NB4 (cell line): ENCODE measurements at places on chromosomes 6 and 20.

GRCh38 chr6:169341706-169342105 is 88.1 kb upstream of the THBS2 start:
- no peak for DNase-seq

DNA sequence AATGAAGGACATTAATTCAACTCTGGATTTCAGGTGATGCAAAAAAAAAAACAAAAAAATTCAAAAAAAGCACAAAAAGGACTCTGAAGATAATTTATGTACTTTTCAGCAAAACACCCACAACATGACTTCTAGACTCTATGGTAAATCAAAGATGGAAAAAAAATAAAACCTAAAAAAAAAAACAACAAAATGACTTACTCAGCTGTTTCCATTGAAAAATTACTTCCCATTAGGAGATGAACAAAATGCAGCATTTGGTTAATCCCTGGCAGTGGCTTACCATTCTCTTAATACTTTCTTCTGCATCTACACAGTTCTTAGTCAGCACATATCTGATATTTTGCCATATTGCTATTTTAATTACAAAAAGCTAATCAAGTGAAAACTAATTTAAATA is 572.6 kb downstream of the PRKN start:
- DNase-seq, result no peak

GRCh38 chr6:53011979-53012378 is 16.9 kb upstream of the GSTA4 start:
- DNase-seq, result no peak

- DNase-seq, result no peak
Measured at GRCh38 chr6:38142178-38142902, 322.8 kb downstream of the ZFAND3 start.

- no peak for DNase-seq
Measured at GRCh38 chr20:51757226-51757625, 11.0 kb downstream of the ATP9A start.

DNA sequence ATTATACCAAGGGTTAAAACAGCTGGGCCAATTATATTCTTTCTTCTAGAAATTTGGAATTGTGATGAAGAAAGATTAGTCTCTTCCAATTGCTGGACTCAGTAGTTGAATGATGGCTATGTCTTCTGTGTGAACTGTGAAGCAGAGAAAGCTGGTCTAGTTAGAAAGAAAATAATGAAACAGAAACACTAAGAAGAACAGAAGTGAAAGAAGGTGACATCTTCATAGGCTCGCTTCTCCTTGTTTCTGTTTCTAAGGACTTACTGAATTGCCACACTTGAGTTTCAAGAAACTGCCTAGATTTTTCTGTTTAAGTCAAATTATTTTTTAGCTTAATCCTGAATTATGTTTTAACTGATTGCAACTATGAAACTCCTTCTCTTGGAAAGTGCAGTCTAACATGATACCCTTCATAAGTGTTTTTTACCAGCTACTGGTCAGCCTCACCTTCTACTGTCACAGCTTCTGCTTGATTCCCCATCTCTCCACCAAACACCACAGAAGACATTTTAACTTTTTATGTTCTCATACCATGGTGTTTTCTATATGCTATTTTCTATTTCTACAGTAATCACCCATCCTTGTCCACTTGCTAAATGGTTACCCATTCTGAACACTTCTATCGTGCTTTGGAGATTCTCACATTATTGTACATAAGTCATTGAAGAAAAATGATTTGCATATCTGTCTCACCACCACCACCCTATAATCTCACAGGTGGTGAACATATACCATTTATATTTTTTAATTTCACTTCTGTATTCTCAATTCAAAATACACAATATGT is 268.8 kb downstream of the GRIK2 start:
- DNase-seq, result no peak

DNA sequence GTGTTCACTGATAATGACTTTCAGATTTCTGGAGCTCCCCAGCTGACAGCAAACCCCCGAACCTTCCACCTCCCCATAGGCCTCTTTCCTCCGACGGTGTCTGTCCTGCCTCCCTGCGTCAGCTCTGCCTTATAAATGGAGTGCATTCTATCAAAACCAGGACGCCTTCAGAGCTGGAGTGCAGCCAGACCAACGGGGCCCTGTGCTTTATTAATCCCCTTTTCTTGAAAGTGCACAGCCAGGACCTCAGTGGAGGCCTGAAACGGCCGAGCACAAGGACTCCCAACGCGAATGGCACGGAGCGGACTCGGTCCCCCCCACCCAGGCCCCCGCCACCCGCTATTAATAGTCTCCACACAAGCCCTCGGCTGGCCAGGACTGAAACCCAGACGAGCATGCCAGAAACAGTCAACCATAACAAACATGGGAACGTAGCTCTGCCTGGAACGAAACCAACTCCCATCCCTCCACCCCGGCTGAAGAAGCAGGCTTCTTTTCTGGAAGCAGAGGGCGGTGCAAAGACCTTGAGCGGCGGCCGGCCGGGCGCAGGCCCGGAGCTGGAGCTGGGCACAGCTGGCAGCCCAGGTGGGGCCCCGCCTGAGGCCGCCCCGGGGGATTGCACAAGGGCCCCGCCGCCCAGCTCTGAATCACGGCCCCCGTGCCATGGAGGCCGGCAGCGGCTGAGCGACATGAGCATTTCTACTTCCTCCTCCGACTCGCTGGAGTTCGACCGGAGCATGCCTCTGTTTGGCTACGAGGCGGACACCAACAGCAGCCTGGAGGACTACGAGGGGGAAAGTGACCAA is 42.3 kb upstream of the NAA20 start:
- DNase-seq, result peak; percentile 93

DNA sequence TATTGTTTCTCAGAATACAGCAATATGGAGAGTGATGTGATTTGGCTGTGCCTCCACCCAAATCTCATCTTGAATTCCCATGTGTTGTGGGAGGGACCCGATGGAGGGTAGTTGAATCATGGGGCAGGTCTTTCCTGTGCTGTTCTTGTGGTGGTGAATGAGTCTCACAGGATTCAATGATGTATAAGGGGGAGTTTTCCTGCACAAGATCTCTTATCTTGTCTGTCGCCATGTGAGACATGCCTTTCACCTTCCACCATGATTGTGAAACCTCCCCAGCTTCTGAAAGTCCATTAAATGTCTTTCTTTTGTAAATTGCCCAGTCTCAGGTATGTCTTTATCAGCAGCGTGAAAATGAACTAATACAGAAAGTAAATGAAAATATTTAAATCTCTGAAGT is 234.8 kb upstream of the TENT5A start:
- peak; percentile 26 for DNase-seq

DNA sequence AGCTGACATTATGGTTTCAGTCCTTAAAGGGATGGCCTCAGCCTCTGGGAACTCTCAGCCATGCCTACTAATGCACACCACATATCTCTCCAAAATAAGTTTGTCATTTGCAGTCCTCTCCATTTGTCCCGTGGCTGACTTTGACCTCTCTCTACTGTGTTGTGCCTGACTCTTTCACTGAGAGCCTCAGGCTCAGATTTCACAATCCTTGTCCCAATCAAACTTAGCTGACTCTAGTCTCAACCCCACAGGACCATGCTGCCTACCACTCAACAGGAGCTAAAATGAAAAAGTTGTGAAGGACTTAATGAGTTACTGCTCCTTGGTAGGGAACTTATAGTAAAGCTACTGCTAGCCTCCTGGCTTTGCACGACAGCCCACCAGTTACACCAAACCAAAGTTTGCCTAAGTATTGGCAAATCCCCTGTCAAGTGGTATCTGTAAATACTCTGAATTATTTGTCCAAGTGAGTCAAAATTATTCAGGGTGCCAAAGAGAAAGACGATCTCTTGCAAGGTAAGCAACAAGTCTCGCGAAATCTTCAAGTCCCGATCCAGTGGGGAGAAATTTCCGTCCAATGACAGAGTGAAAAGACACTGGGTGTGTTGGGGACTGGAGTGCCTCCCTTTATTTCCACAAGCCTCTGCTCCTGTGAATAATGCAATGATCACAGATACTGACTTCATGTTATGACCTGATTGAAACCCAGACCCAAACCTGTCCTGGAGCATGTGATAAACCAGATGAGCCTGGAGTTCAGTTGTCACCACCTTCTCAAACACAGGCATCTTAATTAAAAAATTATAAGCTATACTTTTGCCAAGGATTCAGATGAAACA is 124.4 kb upstream of the FOXQ1 start:
- DNase-seq, result no peak

GRCh38 chr6:146402476-146402875 is 141.2 kb upstream of the RAB32 start:
- no peak for DNase-seq

GRCh38 chr6:148704400-148705246 is 42.2 kb upstream of the UST start:
- DNase-seq, result no peak

- no peak for DNase-seq
Measured at GRCh38 chr6:101224751-101225150, 168.8 kb upstream of the GRIK2 start.

DNA sequence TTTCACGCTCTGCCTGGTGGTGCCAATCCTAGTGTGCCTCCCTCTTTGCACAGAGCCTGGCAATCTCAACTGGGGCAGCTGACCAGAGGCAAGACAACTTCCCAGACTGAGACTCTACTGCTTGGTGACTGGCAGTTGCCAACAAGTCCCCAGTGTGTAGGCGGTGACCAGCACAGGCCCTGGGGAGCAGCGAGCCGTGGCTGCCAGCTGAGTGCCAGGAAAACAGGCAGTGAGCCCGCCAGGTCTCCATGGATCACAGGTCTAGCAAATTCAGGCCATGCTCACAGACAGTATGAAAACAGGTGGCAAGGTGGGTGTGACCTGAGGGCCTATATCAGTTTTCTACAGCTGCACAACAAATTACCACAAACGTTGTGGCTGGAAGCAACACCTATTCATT is 289.9 kb downstream of the KIF16B start:
- no peak for DNase-seq

- DNase-seq, result no peak
Measured at GRCh38 chr20:6067763-6068318, 14.0 kb upstream of the LRRN4 start.

DNA sequence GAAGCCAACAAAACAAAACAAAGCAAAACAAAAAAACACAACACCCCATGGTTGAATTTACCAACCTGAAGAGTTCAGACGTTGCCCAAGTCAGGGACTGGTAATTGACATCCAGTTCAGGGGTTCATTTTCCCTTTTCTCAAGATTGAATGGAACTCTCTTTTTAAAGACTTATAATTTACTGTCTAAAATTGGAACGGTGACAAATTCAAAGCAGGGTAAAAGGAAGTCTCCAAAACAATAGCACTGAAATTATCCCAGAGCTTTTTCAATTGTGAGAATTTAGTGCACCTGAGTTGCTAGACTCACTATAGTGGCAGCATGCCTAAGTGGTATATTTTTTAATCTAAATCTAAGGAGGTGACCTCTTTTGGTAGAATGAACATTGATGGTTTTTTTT is 90.9 kb upstream of the PREP start:
- no peak for DNase-seq

DNA sequence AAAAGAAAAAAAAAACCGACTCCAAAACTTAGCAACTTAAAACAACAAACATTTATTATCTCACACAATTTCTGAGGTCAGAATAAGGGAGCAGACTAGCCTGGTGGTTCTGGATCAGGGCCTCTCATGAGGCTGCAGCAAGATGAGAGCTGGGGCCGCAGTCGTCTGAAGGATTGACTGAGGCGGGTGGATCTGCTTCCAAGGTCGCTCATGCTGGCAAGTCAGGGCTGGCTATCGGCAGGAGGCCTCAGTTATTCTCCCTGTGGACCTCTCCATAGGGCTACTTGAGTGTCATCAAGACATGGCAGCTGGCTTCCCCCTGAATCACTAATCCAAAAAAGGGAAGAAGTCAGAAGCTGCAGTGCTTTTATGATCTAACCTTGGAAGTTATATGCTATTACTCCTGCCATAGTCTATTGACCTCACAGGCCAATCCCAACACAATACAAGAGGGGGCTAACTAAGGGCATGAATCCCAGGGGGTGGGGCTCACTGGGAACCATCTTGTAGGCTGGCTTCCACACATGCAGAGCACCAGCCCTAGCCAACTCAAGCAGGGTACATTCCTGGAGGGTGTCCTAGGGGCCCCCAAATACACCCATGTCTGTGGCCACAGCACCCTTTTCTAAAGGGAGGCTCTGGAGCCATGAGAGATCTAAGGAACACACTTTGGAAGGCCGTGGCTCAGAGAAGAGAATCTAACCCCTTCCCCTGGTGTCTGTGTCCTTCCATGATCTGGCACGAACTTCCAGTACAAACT is 11.3 kb downstream of the EBF4 start:
- DNase-seq, result no peak

DNA sequence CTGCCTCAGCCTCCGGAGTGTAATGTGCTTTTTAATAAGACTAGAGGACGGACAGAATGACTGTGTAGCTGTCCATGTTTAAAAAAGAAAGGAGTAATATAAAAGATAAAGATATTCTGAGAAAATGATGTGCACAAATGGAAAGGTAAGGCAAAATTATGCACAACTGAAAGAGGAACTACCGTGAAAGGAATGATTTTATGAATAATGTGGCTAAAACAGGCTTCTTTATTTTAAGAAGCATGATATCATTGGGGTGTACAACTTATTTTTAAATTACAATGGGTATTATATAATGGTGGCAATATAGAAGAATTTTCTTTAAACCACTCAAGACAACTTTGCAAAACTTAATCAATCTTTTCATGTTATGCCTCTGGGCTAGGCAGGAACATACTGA is 78.1 kb downstream of the FIG4 start:
- DNase-seq, result no peak

DNA sequence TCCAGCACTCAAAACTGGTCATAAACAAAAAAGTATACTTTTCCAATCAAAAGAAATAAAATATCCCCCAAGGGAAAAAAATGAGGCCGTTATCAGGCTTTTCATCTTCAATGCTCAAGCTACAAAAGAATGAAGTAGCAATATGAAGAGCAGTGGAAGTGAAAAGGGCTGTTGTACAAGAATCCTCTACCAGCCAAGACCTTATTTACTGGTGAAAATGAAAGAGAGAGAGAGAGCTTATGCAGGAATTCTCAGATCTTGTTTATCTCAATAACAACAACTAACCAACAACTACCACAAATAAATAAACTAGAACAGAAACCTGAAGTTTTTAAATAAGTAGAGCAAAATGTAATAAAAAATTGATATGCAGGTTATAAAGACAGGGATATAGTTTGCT is 400.6 kb downstream of the HDGFL1 start:
- DNase-seq, result no peak

GRCh38 chr6:144392536-144392935 is 107.4 kb downstream of the UTRN start:
- no peak for DNase-seq

DNA sequence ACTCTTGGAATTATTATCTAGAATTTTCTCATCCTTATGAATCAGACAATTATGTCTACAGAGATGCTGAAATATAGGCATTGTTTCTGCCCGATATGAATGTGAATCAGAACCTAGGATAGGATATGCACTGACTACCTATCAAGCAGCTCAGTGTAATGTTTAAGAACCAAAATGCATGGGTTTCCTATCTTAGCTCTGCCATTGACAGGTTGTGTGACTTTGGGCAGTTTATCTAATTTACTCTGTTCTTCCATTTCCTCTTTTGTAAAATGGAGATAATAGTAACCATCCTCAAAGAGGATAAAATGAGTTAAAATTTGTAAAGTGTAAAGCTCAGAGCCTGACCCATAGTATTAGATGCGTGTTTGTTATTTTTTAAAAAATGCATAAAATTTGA is 10.2 kb upstream of the AIG1 start:
- no peak for DNase-seq
